ENCODE measurements at places on chromosomes 2 and 18.

GRCh38 chr2:11212645-11213044 lies 57.4 kb downstream of the SLC66A3 start:
- no peak for DNase-seq

DNA sequence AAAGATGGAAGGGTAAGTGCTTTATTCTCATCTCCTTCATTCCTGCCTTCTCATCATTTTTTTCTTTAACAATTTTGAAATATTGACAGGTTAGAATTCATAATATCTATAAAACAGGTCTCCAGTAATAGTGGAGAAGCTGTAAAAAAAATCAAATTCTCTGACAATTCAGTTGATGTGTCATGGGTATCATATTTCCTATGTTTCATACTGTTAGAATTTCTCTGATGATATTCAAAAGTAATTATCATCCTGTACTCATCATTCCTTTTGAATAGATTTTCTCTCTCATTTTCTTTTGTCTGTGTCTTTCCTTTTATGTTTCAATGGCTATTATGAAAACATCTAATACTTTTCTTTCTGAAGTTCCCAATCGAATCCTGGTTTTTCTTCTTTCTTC lies 97.7 kb downstream of the CPS1 start:
- DNase-seq: no peak

DNA sequence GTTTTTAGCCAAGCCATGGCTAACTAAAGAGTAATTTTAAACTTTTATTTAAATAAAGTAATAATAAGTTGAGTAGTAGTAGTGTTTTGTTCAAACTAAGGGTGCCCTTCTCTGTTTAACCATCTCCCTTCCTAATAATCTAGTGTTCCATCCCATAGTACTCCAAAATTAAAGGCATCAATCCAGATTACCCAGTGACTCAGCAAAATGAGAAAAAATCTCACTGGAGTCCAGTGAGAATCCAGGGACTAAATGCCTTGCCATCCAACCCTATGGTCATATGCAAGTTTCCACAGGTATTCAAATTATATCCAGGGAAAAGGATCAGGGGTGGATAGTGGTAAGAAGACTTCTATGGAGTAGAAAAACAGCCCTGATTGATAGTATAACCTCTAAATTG lies 19.6 kb upstream of the VRK2 start:
- DNase-seq: no peak

DNA sequence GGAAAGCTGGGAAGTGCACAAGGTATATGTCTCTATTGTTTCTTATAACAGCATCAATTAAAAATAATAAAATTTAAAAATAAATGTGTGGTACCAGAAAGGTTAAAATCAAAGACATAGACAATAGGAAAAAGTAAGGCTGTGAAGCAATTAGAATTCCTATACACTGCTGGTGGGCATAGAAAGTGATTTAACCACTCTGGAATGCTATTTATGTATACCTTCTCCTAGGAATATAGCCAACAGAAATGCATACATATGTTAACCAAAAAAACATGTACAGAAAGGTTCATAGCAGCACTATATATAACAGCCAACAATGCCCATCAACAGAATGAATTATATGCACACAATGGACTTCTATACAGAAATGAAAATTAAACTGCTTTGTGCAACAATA lies 43.0 kb downstream of the WDSUB1 start:
- DNase-seq: no peak

DNA sequence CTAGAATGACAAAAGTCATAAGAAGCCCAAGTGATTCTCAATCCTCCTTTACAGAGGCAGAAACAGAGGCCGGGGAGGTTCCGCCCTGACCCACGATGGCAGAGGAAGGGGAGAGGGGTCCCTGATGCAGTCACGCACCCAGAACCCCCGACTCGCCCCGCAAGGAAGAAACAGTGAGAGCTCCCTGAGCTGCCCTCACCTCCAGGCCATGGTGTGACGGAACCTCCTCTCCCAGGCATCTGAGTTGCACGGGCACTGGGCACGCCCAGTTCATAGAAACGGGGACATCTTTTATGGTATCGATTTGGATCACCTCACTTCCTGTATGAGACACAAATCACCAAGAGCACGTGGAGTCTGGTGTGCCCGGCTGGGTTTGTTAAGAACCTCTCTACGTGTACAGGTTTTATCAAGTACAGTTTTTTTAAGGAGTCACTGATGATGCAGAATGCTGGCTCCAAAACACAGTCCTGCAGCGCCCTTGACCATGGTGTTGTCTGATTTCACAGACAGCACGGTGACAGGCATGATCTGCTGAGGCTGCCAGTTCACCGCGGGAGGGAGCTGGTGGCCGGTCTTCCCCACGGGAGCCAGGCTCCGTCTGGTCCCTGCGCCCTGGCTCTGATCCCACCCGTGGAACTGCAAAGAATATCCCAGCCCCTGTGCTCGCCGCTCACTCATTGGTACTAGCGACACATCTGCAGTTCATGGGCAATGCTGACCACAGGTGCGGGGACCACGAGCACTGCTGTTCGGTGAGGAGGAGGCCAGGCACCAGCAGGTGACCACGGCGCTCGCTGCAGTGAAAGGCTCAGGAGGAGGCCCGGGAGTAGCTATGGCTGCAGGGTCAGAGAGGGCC lies 35.6 kb downstream of the PXDN start:
- no peak for DNase-seq

GRCh38 chr2:105609746-105610402 lies 134.8 kb upstream of the NCK2 start:
- no peak for DNase-seq

DNA sequence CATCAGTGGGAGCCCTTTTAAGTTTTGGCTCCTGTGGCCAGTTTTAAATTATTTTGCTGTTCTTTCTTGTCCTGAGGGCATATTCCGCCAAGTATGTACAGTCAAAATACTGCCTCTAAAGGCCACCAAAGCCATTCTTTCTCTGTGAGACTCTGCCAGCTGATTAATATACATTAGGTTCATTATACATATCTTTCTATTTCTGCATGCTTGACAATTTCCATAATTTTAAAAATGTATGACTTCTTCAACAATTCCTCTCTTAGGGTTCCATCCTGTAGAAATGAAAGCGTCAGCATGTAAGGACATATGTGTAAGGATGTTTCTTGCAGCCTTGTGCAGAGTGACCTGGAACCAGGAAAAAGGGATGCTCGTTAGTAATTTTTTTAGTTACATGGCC lies 291.9 kb downstream of the PHLPP1 start:
- no peak for DNase-seq

Measured in H54 (cell line).